Kidney (tissue), 22 donors: ENCODE measurements at places on chromosomes 5 and 9. TPM values are rescaled to one million over a fixed set of nuclear protein-coding genes. Genes with fewer than 3 reads are reported as not detected.
A peak's percentile ranks its signal among the peaks of the same experiment; 100 is the strongest.

DNA sequence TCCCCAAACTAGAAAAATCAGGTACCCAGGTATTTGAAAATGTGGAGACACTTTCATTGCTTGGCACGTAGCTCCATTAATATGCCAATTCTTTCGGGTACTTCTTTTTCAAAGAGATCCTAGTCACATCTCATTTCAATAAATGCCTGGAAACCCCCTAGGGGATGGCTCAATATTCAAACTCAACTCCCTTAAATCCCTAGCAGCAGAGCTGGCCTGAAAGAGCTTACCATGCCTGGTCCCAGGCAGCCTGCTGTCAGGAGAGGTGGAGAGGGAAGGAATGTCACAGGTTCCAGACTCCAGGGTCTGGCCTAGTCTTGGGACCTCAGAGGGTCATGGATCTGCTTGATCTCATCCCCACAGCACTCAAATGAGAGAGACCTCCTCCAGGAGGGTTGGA, 187.1 kb downstream of the SPOCK1 start:
- no peak overlapping the region for H3K27ac ChIP-seq
- H3K27me3 ChIP-seq = no peaks in the 10 kb centered on the region
- H3K4me1 ChIP-seq = no peaks in the 10 kb centered on the region
- no peak for DNase-seq

GRCh38 chr9:34510497-34511468, 12.0 kb downstream of the ENHO start:
- H3K36me3 ChIP-seq = no peaks in the 10 kb centered on the region
- peak; percentile 36 for DNase-seq
- no peak overlapping the region for H3K4me3 ChIP-seq

- H3K4me3 ChIP-seq = no peak overlapping the region
- DNase-seq = no peak
- H3K27ac ChIP-seq = no peak overlapping the region
Measured at GRCh38 chr9:12224449-12224848, 468.7 kb upstream of the TYRP1 start.

Gene LCN1
- not detected for total RNA-seq

DNA sequence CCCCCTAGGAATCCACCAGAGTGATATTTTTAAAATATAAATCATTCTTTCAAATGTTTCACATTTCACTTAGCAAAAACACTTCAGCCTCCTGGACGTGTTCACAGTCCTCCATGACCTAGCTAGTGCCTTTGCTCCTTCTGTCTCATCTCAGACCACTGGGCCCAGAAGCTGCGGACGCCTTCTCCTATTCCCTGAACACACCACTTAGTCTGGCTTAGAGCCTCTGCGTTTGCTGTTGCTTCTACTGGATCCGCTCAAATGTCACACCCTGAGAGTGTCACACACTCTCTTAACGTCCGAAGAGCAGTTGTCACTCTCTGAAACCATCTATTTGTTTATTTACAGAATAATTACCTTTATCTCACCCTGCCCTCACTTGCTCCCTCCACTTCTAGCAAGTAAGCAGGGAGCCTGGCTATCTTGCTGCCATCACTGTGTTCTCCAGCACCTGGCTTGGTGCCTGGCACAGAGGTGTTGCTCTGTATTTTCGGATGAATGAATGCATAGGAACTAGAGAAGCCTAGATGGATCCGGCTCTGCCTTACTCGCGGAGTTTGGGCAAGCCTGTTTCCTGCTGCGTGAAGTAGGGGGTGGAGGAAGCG, 1.2 kb upstream of the GRK6 start:
- no peaks in the 10 kb centered on the region for H3K27me3 ChIP-seq
- H3K4me1 ChIP-seq = peaks cover 17% of the 10 kb centered on the region
- peak overlapping the region; percentile 71 for H3K4me3 ChIP-seq
- peak overlapping the region; percentile 98 for H3K27ac ChIP-seq
- DNase-seq = no peak

Gene EQTN
- total RNA-seq = 1.4 TPM

- no peaks in the 10 kb centered on the region for H3K36me3 ChIP-seq
- H3K27ac ChIP-seq = no peak overlapping the region
- no peaks in the 10 kb centered on the region for H3K4me1 ChIP-seq
- H3K27me3 ChIP-seq = no peaks in the 10 kb centered on the region
Measured at GRCh38 chr9:116910201-116910600, 223.1 kb downstream of the TRIM32 start.

Gene DMAC1
- 54.9 TPM for total RNA-seq

DNA sequence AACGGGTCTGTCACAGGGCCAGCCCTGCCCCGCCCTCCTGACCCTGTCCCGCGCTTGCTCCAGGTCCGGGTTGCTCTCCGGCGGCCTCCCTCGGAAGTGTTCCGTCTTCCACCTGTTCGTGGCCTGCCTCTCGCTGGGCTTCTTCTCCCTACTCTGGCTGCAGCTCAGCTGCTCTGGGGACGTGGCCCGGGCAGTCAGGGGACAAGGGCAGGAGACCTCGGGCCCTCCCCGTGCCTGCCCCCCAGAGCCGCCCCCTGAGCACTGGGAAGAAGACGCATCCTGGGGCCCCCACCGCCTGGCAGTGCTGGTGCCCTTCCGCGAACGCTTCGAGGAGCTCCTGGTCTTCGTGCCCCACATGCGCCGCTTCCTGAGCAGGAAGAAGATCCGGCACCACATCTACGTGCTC, 4.2 kb downstream of the B4GALT7 start:
- H3K4me1 ChIP-seq = peaks cover 12% of the 10 kb centered on the region
- H3K27me3 ChIP-seq = no peaks in the 10 kb centered on the region
- no peak overlapping the region for H3K27ac ChIP-seq
- DNase-seq = no peak

Gene ROPN1L
- total RNA-seq = 1.7 TPM

- H3K4me3 ChIP-seq = no peak overlapping the region
- no peaks in the 10 kb centered on the region for H3K27me3 ChIP-seq
- no peak overlapping the region for H3K27ac ChIP-seq
Measured at GRCh38 chr5:14039063-14039462, 94.6 kb upstream of the DNAH5 start.

GRCh38 chr9:89843591-89843990, 238.8 kb downstream of the GADD45G start:
- no peak overlapping the region for H3K4me3 ChIP-seq
- DNase-seq = no peak
- no peak overlapping the region for H3K27ac ChIP-seq
- no peaks in the 10 kb centered on the region for H3K36me3 ChIP-seq

DNA sequence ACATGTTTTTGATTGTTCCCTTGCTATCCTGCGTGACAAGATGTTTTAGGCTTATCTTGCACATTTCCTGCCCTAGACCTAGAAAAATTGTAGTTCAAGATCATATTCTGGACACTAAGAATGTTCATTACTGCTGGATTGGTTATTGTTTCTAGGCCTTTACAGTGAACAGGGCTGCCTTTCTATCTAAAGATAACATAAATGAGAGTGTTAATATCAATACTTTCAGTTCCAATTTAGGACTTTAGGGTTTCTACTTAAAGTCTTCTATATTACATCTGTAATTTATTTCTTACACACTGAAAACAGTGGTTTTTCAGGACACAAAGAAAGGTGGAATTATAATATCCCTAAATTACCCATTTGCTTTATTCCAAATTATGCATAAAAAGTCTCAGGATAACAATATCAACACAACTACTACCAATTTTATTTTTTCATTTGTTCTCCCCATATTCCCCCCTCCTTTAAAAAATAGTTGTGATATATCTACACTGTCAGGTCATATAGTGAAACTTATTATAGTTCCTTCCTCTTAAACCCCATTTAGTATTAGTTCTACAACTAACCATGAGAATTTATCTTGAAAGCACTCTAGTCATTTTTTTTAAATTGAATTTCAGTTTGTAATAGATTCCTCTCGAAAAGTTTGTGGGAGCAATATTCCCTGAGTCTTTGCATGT, 293.9 kb upstream of the RIOK2 start:
- H3K36me3 ChIP-seq = no peaks in the 10 kb centered on the region
- H3K27me3 ChIP-seq = no peaks in the 10 kb centered on the region
- no peak overlapping the region for H3K27ac ChIP-seq
- H3K4me1 ChIP-seq = no peaks in the 10 kb centered on the region
- no peak for DNase-seq

- DNase-seq = no peak
- no peaks in the 10 kb centered on the region for H3K36me3 ChIP-seq
- H3K4me1 ChIP-seq = peaks cover 5% of the 10 kb centered on the region
- H3K4me3 ChIP-seq = no peak overlapping the region
- H3K27ac ChIP-seq = no peak overlapping the region
Measured at GRCh38 chr9:108724652-108725051, 131.1 kb downstream of the ACTL7B start.

- no peak overlapping the region for H3K27ac ChIP-seq
- no peaks in the 10 kb centered on the region for H3K36me3 ChIP-seq
- no peaks in the 10 kb centered on the region for H3K4me1 ChIP-seq
- H3K4me3 ChIP-seq = no peak overlapping the region
- no peak for DNase-seq
Measured at GRCh38 chr9:89945133-89945532, 340.3 kb downstream of the GADD45G start.

Gene TAF11L5
- not detected for total RNA-seq

DNA sequence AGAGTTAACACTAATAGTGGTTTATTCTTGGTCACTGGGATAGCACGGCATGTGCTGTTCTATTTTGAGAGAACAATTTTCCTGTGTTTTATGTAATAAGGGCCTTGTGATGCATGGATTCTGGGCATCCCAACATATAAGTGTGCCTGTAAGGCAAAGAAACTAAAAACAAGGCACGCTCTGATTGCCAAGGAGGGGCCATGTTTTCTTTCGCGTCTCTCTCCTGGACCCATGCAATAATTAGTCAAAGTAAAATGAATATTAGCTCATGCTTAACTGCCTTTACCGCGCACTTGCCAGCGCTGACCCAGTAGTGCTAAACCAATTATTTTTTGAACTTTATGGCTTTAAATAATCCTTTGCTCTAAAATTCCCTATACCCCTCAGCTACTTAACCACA, 140.9 kb downstream of the PSAT1 start:
- H3K27ac ChIP-seq = no peak overlapping the region
- DNase-seq = no peak
- no peak overlapping the region for H3K4me3 ChIP-seq
- H3K4me1 ChIP-seq = peaks cover 5% of the 10 kb centered on the region

DNA sequence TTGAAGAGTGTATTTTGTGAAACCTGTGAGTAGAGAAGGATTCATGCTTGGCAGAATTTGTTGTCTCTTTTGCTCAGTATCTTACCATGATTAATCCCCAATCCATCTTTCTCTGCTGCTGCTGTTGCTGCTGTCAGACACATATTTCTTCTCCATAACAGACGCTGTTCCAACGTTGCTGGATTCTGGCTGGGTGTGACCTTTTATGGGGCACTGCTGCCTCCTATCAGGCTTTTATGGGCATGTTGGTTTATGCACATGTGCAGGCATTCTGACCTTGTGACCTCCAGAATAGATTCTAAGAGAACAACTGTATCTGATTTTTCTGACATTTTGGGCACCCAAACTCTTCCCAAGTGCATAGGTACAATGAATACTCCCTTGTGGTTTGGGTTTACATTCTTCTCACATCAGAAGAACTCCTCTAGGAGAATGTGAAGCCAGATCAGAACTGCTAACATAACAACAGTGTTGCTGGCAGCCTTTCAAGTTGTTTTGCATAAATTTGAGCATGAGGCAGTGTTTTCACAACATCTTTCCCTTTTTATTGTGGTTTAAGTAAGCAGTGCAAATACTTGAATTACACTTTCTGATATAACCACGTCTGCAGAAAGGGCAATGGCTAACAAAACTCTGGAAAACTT, 9.2 kb upstream of the ISL1 start:
- no peak overlapping the region for H3K27ac ChIP-seq
- H3K27me3 ChIP-seq = peaks cover 46% of the 10 kb centered on the region
- H3K4me3 ChIP-seq = no peak overlapping the region

Gene HTR4
- 0.22 TPM for total RNA-seq

Gene OR13C4
- not detected for total RNA-seq

- no peaks in the 10 kb centered on the region for H3K36me3 ChIP-seq
- peak; percentile 83 for DNase-seq
- no peaks in the 10 kb centered on the region for H3K27me3 ChIP-seq
Measured at GRCh38 chr5:88889189-88890069, 6.4 kb upstream of the MEF2C start.

DNA sequence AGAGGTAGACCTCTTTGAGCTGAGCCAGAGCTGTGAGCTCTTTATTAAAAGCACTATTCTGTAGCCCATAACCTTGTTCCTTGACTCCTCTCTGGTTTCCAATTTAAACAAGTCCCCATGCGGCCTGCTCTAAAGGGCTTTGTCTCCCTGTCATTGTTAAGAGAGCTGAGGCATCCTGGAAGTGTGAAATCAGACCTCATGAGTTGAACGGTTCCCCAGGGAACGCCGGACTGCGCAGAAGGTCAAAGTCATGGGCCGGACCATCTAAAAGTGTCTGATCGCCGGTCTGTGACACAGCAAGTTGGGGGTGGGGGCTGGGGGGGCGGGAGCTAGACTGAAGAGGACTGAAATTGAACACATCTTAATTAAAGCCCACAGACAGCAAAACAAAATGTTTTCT, 265.8 kb downstream of the SLF1 start:
- H3K27me3 ChIP-seq = no peaks in the 10 kb centered on the region
- peak; percentile 86 for DNase-seq
- no peaks in the 10 kb centered on the region for H3K36me3 ChIP-seq
- H3K4me1 ChIP-seq = no peaks in the 10 kb centered on the region

DNA sequence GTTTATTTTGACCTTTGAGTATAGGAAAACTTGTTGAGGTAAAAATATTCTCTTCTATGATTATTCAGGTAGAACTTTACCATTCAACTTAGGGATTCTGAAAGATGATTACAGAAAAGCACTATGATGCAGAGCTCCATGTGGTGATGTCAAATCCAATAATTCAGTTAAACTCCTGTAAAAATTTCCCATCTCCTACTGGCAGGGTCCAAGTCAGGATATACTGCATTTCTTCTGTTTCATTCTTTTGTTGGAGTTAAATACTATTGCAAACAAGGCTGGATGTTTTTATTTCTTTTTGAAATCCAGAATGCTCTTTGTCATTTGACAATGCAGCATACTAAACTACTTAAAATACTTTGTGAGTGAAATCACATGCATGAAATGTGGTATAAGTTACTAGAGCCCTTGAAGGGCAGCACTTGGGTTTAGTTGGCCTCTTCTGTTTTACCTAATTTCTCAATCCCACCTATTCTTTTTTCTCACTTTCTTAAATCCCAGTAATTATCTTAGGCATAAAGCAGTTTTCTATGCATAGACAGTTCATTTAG, 204.5 kb downstream of the FBXL7 start:
- no peak for DNase-seq
- H3K36me3 ChIP-seq = no peaks in the 10 kb centered on the region
- no peak overlapping the region for H3K27ac ChIP-seq
- no peaks in the 10 kb centered on the region for H3K4me1 ChIP-seq
- no peak overlapping the region for H3K4me3 ChIP-seq

- H3K36me3 ChIP-seq = no peaks in the 10 kb centered on the region
- no peaks in the 10 kb centered on the region for H3K4me1 ChIP-seq
Measured at GRCh38 chr5:167831754-167832504, 459.5 kb upstream of the WWC1 start.

DNA sequence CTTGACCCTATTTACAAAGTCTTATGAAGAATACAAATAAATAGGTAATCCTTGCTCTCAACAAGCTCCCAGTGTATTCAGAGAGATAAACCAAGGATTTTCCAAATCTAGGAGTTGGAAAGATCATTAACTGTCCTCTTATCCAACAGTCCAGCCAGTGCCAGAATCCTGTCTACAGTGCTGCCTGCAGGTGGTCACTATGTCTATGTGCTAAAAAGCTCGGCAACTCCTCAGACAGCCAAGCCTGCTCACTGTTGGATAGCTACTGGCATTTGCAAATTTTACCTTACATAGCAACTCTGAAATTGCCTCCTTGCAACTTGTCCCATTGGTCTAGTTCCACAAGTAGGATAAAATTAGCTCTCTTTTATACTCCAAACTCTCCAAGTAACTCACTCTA, 187.4 kb downstream of the DCP2 start:
- H3K27me3 ChIP-seq = no peaks in the 10 kb centered on the region
- no peak for DNase-seq
- no peaks in the 10 kb centered on the region for H3K4me1 ChIP-seq
- H3K4me3 ChIP-seq = no peak overlapping the region
- H3K27ac ChIP-seq = no peak overlapping the region
